ENCODE measurements at places on chromosomes 3 and 15.
A peak's percentile ranks its signal among the peaks of the same experiment; 100 is the strongest.

DNA sequence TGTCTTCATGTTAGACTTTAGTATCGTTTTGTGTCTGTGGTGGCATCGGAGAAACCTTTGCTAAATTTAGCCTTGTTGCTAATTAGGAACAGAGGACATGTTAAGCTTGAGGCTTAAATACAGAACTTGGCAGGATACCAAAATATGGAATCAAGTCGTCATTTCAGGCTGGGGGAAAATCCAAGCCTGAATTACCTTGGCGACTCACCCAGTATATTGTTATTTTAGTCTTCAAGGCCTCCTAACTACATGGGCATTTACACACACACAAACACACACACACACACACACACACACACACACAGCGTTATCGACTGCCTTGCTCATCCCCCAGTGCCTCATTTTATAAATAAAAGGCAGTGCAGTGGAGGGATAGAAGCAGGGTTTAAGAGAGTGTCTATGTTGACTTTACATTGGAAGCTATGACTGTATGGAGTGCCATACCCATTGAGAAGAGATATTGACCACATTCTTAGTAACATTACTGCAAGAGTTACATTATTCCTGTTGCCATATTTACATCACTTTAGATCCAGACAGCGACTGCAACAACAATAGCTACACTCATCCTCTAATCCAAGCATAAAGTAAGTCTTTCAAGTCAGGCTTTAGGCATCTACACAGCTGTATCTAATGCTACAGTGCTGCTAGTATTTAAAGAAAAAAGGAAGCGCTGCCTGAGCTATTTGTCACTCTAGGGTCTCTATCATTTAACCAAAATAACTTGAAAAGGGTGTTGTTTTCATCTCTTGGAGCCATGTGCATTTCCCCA, 210.8 kb upstream of the SEMA6D start:
- DNase-seq = no peak

GRCh38 chr15:62264196-62264595, 99.1 kb upstream of the C2CD4B start:
- no peak for DNase-seq

- DNase-seq = no peak
Observed at GRCh38 chr3:111715911-111716523, 120.9 kb upstream of the ZBED2 start.

- no peak for DNase-seq
Observed at GRCh38 chr3:138119423-138119766, 4.0 kb upstream of the DZIP1L start.

GRCh38 chr3:107238787-107239186, 138.5 kb upstream of the CCDC54 start:
- no peak for DNase-seq

DNA sequence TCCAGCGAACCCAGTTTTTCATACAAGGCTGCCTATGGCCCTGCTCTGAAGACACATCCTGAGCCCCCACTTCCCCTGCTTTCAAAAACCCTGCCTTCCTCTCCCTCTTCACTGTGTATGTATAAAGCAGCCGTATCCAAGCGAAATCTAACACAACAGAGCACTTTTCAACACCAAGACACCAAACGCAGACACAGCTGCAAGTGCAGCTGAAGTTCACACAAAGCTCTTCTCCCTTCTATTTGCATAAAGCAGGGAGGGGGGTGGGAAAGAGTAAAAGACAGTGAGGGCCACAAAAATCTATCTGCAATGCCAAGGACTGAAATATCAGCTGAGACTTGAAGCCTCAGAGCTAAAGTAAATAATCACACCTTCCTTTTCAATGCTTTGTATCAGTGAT, 35.1 kb upstream of the CSPG5 start:
- no peak for DNase-seq

GRCh38 chr15:42759093-42759492, 22.2 kb upstream of the CDAN1 start:
- no peak for DNase-seq

GRCh38 chr3:170961616-170962400, 53.4 kb upstream of the EIF5A2 start:
- no peak for DNase-seq

DNA sequence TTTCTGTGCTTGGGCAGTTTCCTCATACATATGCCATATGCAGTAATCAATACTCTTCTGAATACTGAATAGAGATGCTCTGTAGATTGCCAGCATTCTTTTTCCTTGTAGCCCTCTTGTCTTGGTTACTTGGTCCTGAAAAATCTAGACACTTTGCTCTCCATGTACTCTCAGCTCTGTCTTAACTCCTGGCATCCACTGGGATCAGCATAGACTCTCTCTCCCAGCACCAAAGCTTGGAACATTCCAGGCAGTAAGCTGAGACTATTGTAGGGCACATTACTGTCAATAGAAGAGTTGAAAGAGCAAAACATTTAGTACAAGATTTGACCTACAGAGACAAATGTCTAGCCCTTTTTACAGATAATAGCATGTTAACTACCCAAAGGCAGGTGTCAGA, 1100.3 kb downstream of the TBL1XR1 start:
- DNase-seq = no peak

- no peak for DNase-seq
Observed at GRCh38 chr15:89396723-89397652, 62.4 kb upstream of the POLG start.

DNA sequence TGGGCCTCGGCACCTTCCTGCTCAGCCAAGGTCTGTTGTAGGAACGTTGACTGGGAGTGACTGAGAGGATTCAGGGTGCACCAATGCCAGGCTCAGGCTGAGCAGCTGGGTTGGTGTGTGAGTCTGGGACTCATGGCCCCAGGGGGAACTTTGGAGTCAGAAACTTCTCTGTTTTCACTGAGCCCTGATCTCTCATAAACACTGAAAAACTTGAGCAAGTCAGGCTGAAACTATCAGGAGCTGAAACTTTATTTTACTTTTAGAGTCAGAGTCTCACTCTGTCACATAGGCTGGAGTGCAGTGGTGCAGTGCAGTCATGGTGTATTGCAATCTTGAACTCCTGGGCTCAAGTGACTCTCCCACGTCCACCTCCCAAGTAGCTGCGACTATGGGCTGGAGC, 3.0 kb downstream of the TRAK1 start:
- no peak for DNase-seq

DNA sequence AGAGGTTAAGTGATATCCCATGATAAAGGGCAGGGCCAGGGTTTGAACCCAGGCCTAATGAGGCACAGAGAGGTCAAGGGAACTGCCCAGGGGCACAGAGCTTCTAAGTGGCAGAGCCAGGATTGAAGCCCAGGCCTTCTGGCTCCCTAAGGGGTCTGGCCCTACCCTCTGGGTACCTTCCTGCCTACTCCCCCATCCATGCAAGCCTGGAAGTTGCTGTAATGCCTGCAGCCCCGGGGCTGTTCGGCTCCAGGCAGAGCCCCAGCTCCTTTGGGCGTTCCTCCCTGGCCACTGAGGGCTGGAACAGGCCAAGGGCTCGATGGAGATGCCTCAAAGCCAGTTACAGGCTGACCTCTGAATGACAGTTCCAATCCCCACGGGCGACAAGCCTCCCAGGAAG, 4.5 kb downstream of the GRIP2 start:
- no peak for DNase-seq

GRCh38 chr15:66880380-66881155, 178.5 kb downstream of the SMAD6 start:
- DNase-seq = no peak

- no peak for DNase-seq
Observed at GRCh38 chr15:61367953-61368352, 138.9 kb upstream of the RORA start.

GRCh38 chr3:101143012-101143411, 149.8 kb upstream of the ABI3BP start:
- DNase-seq = no peak

DNA sequence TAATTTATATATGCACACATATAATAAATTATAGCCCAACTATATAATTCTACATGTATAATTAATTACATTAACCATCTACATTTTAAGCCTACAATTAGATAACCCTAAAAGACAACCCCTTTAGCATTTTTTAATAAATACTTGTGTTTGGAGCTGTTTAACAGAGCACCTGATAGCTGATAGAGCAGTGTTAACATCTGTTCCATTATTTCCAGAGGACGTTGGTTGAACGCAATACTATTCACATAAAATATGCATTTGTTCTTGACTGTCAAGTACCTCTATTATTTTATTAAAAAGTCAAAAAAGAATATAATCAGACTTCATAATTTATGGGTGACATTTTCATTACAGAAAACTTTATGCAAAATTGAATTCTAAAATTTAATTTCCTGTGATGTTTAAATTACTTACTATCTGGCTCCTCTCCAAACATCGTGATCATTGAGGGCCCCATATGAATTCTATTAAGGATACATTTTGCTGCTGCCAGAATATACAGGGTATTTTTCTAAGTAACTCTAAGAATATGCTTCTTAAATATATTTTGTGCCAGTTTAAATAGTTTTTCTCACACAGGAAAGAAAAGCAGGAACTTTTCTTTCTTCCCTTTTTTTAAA, 234.3 kb downstream of the SHOX2 start:
- DNase-seq = no peak

DNA sequence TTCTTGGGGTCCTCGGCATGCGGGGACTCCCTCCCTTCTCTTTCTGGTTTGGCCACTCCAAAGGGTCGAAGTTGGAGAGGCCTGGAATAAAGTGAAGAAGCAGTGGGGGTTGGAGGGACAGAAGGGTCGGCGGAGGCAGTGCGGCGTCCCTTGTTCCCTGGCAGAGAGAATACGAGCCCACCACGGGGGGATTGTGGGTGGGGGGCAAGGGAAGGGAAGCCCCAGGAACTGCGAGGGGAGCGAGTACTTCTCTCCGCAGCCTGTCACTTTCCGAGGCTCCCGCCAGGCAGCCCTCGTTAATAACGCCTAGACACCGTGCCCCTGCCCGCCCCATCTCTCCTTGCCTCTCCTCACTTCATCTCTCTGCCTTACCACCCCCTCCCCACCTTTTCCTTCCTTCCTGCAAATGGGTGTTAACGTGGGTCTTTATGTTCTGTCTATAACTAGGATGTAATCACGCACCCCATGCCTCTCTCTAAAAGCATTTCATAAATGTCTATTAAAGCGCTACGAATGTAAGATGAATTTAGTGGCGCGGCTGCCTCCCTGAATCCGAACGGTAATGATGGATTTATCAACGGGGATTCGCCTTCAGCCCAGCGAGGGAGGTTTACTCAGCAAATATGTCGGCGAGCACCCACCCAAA, 13.7 kb downstream of the NR2F2 start:
- DNase-seq = no peak

DNA sequence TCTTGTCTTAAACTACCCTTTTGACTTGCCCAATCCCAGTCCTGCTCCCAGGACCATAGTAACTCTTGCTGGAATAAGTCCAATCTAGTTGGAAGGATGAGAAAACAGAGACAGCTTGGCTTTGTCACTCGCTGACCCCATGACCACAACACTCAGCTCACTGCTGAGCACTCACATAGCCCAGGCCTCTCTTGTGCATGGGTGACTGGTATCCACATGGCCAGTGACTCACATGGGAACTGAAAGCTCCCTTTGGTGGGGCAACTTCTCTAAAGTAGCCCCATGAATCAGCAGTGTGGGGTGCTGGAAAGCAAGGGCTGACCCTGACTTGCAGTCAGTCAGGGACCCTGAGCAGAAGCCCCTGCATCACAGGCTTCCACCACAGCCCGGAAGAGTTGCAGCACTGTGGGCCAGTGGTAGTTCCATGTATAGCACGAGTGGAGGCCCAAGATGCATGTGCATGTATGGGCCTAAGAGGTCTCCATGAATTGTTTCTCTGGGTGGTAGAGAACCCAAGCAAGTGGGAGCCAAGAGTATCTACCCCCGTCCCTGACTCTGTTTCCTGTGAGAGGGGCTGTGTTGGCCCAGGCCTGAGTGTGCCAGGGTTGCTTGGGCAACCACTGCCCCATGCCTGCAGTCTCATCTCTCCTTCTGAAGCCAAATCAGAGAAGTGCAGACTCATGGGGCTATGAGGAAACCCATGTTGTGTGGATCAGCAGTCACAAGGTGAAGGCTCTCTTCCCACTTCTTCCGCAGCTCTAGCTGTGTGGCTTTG, 62.1 kb upstream of the XCR1 start:
- DNase-seq = peak; percentile 29

DNA sequence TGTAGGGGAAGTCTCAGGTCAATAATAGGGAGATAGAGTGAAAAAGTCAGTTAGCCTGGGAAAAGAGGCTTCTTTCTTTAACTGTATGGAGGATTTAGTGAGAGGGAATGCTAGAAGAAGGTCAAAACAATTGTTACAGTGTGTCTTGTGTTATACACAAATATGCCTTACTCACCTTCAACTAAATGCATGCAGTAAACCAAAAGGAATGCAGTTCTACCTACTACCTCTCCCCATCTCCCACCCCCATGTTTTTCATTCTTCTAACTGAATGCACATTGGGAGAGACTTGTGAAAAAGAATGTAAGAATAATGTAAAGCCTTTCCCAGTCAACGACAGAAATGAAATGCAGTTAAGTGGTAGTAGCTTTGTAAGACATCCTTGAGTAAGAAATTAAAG, 33.8 kb downstream of the CCDC66 start:
- DNase-seq = no peak

- no peak for DNase-seq
Observed at GRCh38 chr3:55244247-55244646, 242.9 kb downstream of the WNT5A start.

GRCh38 chr15:42344763-42345162, 14.5 kb upstream of the CAPN3 start:
- no peak for DNase-seq

DNA sequence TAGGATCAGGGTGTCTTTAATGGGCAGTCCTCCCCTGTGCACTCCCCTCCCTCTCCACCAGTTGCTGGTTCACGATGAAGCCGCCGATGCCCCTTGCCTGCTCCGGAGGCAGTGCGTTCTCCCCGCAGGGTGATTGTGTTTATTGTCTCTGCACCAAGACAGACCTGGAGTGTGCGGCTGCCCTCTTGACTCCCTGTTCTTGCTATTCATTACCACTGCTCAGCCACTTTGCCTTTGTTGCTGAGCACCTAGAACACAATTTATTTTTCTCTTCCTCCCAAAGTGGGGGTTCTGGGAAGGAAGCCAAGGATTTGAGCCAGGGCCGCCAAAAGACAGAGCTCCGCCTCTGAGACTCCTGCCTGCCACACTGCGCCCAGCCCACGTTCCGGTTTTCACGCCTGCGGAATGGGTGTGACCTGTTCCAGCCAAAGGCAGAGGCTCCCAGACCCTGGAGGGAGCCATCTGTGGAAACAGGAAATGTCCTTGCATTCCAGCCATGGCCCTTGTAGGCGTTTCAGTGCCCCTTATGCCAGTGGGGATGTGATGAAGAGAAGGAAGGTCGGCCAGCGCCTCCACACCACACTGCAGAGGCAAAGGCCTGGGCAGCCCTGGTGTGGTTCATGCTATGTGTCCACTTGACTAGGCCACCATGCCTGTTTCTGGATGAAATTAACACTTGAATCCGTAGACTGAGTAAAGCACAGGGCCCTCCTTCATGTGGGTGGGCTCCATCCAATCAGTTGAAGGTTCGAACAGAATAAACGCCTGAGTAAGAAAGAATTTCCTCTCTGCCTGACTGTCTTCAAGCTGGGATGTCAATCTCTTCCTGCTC, 85.8 kb downstream of the HMG20A start:
- DNase-seq = no peak
